Motor neuron (in vitro differentiated cells): ENCODE measurements at places on chromosomes 4 and X. TPM values are rescaled to one million over a fixed set of nuclear protein-coding genes. Genes with fewer than 3 reads are reported as not detected.

GRCh38 chrX:129705377-129705925, 33.3 kb upstream of the XPNPEP2 start:
- no peak for ATAC-seq

DNA sequence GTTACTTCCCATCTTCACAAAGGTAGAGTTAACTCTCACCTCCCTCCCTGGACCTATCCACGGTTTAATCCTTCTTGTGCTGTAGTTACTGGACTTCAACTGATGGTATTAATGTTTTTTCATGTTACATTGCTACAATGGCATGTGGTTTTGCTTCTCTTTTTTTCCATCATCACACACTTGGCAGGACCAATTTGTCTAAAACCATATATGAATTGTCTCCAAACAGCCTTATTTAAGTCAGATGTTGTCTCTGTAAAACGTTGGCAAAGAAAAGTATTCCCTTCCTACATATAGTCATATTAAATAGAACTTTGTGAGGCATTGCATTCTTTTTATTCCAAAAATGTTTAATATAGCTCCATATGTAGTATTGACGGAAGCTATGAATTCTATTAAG, 15.5 kb downstream of the PRRG1 start:
- ATAC-seq, result no peak

- ATAC-seq, result no peak
Measured at GRCh38 chr4:143083756-143084472, 100.8 kb upstream of the USP38 start.

GRCh38 chrX:151735219-151735618, 673 bp downstream of the CNGA2 start:
- no peak for ATAC-seq

Gene INTU
- 21.5 and 27.1 TPM in 2 replicates for total RNA-seq

- ATAC-seq, result no peak
Measured at GRCh38 chr4:14465507-14465906, 536.8 kb upstream of the CPEB2 start.

Gene HERC5
- 2.4 and 2.9 TPM in 2 replicates for total RNA-seq

GRCh38 chrX:116009346-116009745, 161.2 kb upstream of the AGTR2 start:
- ATAC-seq, result no peak

DNA sequence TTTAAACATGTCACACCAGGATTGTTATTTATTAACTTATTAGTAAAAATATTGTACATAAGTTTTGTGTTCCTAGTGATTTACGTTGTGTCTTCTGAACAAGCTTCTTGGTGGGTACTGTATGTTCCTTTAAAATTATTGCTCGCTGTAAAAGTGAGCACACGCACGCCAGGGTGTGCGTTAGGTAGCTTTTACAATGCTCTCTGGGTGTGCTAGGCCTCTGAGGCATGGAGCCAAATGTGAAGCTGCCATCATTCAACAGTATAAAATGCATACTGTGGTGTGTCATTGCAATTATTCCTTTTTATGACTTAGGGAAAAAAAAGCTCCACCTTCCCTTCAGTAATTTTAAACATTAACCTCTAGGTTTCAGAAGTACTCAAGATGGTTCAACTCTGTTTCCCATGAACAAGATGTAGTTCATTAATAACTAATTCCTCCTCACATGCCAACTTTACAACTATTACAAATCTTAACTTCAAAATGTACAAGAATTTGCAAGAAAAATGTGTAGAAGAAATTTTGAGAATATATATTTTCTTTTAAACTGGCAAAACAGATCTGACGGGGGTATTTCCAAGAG, 42.4 kb downstream of the ATOH1 start:
- ATAC-seq, result no peak

Gene CCNA2
- total RNA-seq, result 1.5 and 1.8 TPM in 2 replicates
